ENCODE measurements at places on chromosomes 13 and 19. TPM values are rescaled to one million over a fixed set of nuclear protein-coding genes. Genes with fewer than 3 reads are reported as not detected.

GRCh38 chr13:40600149-40600751 is 66.2 kb downstream of the FOXO1 start:
- DNase-seq, result no peak

Gene C19orf73
- total RNA-seq, result 1.1 TPM

Gene SAMD4B
- total RNA-seq, result 42.1 TPM

- no peak for DNase-seq
Observed at GRCh38 chr13:43661161-43661830, 125.5 kb downstream of the ENOX1 start.

Gene DOCK9
- total RNA-seq, result 32.4 TPM

GRCh38 chr13:112205990-112206389 is 139.0 kb downstream of the SOX1 start:
- no peak for DNase-seq

Gene CEBPA
- total RNA-seq, result 0.49 TPM

Gene SIGLEC5
- not detected for total RNA-seq

Gene PDX1
- total RNA-seq, result not detected

Gene MTUS2
- not detected for total RNA-seq

Gene ETV2
- total RNA-seq, result 0.77 TPM

- peak; percentile 64 for DNase-seq
Observed at GRCh38 chr19:8355631-8356402, 8.1 kb upstream of the ANGPTL4 start.

GRCh38 chr13:29648760-29649159 is 53.3 kb upstream of the SLC7A1 start:
- no peak for DNase-seq

DNA sequence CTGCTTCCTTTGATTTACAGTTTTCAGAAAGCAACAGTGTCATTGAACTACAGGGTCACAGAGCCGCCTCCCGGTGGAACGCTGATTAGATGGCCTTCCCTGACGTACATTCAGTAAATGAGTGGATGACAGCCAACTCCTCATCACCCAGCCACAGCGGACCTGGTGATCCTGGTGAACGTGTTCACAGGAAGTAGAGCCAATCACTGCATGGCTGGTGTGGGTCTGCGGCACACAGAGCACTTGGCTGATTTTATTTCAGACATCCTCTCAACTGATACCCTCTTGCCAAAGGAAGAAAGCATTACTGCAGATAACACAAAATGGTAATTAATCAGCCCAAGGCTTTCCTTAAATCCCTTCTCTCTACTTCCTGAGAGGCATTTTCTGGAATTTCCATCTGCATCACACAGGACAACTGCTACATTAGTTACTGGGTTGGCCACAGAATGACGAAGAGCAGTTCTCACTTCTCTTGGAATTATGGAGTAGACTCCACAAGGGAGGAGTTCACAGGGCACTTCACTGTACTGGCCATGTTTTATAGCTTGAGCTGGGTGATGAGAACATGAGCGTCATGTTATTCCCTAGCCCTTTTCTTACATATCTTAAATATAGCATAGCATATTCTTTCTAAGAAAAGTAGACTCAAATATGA is 84.0 kb upstream of the SLC7A1 start:
- DNase-seq, result no peak

Gene CNN1
- not detected for total RNA-seq

GRCh38 chr13:76380446-76381065 is 505.6 kb downstream of the KCTD12 start:
- no peak for DNase-seq

- DNase-seq, result no peak
Observed at GRCh38 chr13:113639616-113640262, 18.3 kb downstream of the ATP4B start.

DNA sequence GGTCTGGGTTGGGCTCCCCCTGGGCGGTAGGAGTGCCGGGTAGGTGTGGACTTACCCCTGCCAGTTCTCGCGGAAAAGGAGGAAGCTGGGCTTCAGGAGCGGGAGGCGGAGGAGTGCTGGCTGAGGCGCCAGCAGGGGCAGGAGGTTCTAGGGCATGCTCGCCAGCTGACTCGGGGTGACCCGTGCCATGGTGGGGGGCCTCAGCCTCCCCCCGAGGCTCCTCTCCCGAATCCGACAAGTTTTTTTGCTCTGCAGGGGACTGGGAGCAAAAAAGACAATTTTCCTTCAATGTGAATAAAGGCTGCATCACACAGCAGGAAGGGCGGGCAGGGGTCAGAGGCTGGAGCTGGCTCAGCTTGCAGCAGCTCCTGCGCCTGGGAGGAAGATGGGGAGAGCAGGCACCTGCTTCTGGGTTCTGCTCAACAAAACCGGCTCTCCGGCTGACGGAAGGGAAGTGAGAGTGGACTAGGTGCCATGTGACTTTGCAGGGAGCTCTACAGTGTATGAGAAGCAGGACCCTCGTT is 26.5 kb downstream of the RANBP3 start:
- DNase-seq, result no peak

Gene FCER2
- 0.57 TPM for total RNA-seq

DNA sequence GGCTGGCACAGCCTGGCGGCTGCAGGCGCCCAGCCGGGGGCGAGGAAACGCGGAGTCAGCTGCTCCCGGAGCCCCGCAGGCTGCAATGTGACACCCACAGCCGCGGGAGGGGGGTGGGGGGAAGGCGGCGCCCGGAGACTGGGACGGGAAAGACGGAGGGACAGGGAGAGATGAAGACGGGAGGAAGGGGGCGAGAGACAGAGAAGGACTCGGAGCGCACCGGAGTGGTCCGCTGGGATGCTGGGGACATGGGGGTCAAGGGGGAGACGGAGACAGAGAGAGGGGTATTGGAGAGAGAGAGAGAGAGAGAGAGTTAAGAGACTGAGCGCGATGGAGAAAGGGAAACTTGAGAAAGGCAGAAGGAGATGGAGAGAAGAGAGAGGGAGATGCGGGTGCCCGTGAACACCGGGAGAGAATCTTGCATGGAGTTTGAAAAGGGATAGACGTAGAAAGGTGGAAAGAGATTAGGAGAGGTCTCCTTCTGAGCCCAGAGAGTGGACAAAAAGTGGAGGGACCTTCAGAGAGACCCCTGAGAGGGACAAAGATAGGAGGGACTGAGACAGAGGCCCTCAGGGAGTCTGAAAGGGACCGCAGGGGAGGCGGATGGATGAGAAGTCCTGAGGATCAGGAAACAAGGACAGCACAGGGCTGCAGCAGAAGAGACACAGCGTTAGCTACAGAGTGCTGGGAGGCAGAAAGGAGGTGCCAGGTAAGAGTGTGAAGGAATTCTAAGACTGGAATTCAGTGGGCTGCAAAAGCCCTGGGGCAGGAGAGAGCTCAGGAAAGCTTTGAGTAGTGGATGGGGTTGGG is 1.0 kb downstream of the SCN1B start:
- no peak for DNase-seq

- DNase-seq, result no peak
Observed at GRCh38 chr19:4322942-4323665, 15.5 kb downstream of the STAP2 start.

DNA sequence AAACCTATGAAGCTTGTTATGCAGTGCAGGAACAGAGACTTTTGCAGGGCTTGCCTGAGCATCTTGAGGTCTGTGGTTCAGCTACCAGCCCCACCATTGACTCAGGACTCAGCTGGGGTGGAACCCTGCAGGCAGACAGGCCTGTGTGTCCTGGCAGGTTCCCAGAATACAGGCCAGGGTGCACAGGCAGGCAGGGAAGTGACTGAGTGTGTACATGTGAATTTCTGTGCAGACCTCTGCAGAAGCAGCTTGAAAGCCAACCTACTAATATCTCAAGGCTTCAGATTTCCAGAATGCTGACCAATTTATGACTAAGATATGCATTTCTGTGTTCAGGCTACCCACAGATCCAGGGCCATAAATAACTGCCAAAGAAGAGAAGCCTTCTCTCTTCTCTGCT is 254.4 kb downstream of the DLEU7 start:
- DNase-seq, result no peak

GRCh38 chr19:55410168-55410567 is 2.6 kb upstream of the UBE2S start:
- DNase-seq, result no peak

- no peak for DNase-seq
Observed at GRCh38 chr13:76965759-76966421, 17.6 kb downstream of the ACOD1 start.

- peak; percentile 78 for DNase-seq
Observed at GRCh38 chr19:14440049-14440448, 6.9 kb downstream of the PKN1 start.

DNA sequence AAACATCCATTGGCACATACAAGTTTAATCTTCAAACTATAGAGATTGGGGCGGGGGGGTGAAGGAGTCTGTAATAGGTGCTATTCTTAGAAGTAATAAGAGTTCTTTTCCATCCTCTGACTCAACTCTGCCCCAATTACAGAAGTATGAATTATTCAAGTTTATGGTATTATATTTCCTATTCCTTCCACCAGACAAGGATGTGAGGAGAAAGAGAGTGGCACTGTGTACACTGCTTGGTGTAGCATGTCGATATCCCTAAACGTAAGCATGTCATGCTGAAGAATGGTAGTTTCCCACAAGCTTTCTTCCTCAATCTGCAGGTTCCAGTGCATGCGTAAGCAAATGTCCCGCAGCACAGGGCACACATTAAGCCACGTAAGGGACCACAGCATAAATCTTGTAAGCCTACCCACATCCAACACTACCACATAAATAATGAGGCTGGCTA is 14.1 kb downstream of the BRD4 start:
- no peak for DNase-seq

GRCh38 chr19:12867120-12868099 is 13.8 kb downstream of the DNASE2 start:
- peak; percentile 76 for DNase-seq

Gene KIR2DL3
- not detected for total RNA-seq

GRCh38 chr13:91574766-91575165 is 176.3 kb downstream of the GPC5 start:
- DNase-seq, result no peak

- no peak for DNase-seq
Observed at GRCh38 chr13:49110913-49111170, 109.3 kb upstream of the MLNR start.

GRCh38 chr13:70829748-70830147 is 721.5 kb upstream of the KLHL1 start:
- no peak for DNase-seq

GRCh38 chr13:103282571-103283450 is 216.6 kb upstream of the SLC10A2 start:
- DNase-seq, result no peak

DNA sequence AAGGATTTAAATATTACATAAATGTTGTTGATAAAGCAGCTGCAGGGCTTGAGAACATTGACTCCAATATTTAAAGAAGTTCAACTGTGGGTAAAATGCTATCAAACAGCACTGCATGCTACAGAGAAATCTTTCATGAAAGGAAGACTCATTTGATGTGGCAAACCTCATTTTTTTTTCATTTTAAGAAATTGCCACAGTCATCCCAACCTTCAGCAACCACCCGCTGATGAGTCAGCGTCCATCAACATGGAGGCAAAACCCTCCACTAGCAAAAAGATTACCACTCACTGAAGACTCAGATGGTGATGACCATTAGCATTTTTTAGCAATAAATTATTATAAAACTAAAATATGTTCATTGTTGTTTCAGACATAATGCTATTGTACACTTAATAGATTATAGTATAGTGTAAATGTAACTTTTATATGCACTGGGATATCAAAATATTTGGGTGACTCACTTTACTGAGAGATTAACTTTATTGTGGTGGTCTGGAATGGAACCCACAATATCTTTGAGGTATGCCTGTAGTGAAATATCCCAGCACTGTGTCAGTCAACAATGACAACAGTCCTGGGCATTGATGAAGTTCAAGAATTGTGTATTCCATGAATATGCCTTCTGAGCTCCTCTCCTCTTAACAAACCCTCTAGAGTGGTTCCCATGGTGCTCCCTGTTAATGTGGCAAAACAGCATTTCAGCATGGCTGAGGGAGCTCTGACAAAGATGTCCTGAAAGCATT is 52.4 kb upstream of the SOX21 start:
- peak; percentile 4 for DNase-seq

DNA sequence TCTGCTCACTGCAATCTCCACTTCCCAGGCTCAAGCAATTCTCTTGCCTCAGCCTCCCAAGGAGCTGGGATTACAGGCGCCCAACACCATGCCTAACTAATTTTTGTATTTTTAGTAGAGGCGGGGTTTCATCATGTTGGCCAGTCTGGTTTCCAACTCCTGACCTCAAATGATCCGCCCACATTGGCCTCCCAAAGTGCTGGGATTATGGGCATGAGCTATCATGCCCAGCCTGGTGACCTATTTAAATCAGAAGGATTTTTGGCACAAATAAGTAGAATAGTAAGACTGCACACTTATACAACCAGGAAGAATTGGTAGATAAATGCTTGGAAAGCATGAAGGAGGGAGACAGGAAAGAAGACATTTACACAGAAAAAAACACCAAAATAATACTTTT is 53.4 kb upstream of the AKAP11 start:
- DNase-seq, result no peak

- DNase-seq, result no peak
Observed at GRCh38 chr19:42989851-42990250, 36.4 kb downstream of the PSG11 start.

GRCh38 chr19:2474232-2475017 is 1.5 kb upstream of the GADD45B start:
- DNase-seq, result peak; percentile 95

Gene LILRA5
- not detected for total RNA-seq

GRCh38 chr19:55546011-55546410 is 668 bp upstream of the SBK3 start:
- no peak for DNase-seq

Gene MEDAG
- total RNA-seq, result not detected

GRCh38 chr13:84896128-84896527 is 903.1 kb downstream of the SLITRK6 start:
- DNase-seq, result peak; percentile 32

Gene SYCN
- not detected for total RNA-seq

- no peak for DNase-seq
Observed at GRCh38 chr19:44984005-44984404, 17.3 kb upstream of the RELB start.

Gene HCN2
- 0.58 TPM for total RNA-seq

- no peak for DNase-seq
Observed at GRCh38 chr13:111399334-111399733, 78.9 kb downstream of the TEX29 start.

GRCh38 chr13:67235265-67235664 is 5.1 kb upstream of the PCDH9 start:
- no peak for DNase-seq

Gene SIRT6
- 35.3 TPM for total RNA-seq

- DNase-seq, result no peak
Observed at GRCh38 chr13:106121173-106121754, 414.2 kb downstream of the EFNB2 start.

GRCh38 chr19:48171710-48172109 is 1.2 kb downstream of the ZSWIM9 start:
- no peak for DNase-seq

DNA sequence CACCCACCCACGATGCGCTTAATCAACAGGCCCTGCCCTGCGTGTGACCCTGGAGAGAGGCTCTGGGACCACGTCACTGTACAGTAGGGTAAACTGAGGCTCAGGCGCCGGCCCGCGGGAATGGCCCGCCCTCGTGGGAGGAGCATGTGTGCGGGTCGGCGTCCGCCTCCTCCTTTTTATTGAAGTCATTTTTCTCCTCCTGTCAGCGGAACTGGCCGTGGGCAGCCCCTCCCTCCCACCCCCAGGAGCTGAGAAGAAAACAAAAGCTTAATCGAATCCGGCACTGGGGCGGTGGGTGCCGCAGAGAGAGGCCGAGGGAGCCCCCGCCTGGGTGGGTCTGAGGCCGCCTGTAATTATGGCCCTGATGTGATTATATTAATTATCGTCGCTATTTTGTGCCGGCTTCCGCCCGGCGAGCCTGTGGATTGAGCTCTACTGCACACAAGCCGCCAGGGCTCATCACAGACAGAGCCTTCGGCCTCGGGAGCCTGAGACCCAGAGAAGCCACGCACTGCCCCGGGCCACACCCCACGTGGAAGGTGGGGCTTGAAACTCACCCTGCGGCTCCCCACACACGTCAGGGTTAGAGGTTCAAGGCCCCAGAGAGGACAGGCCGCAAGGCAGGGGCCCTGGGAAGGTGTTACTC is 7.0 kb downstream of the C2CD4C start:
- DNase-seq, result no peak

All from activated naive CD4-positive, alpha-beta T cell treated with anti-CD3 and anti-CD28 coated beads, Interleukin-2, amount 50 U/mL, for 72 hours (primary cell).